NCI-H2081 treated with DMSO at 0.1 percent for 48 hours (cell line): ENCODE measurements at places on chromosomes 2 and 18.
A peak's percentile ranks its signal among the peaks of the same experiment; 100 is the strongest.

- DNase-seq = no peak
Measured at GRCh38 chr2:127606625-127607398, 39.1 kb upstream of the GPR17 start.

- DNase-seq = no peak
Measured at GRCh38 chr18:23826850-23827620, 137.8 kb downstream of the LAMA3 start.

GRCh38 chr2:1010415-1010930 lies 59.8 kb downstream of the SNTG2 start:
- peak; percentile 77 for DNase-seq

DNA sequence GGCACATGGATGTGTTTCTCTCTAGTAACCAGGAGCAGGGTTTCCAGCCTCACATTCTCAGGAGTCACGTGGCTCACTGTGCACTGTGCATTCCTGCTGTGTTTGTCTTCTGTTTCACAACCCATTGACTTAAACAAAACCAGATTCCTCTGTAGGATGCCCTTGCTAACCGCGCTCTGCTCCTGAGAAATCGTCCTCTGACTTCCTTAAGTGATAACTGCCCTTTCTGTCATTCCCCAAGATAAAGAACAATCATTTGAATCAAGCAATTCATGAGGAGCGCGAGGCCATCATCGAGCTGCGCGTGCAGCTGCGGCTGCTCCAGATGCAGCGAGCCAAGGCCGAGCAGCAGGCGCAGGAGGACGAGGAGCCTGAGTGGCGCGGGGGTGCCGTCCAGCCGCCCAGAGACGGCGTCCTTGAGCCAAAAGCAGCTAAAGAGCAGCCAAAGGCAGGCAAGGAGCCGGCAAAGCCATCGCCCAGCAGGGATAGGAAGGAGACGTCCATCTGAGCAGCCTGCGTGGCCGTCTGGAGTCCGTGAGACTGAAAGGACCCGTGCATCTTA lies 60.2 kb downstream of the RALBP1 start:
- no peak for DNase-seq
